ENCODE measurements at places on chromosomes 7 and 10.

- DNase-seq: no peak
Measured at GRCh38 chr10:30467651-30468338, 33.8 kb downstream of the MAP3K8 start.

GRCh38 chr7:30136117-30136731 is 1.4 kb downstream of the MTURN start:
- no peak for DNase-seq

- no peak for DNase-seq
Measured at GRCh38 chr10:101777619-101778145, 1.8 kb upstream of the FGF8 start.

GRCh38 chr7:135348493-135348892 is 114.9 kb downstream of the STRA8 start:
- DNase-seq: no peak

GRCh38 chr10:53479365-53479764 is 706.8 kb upstream of the MBL2 start:
- no peak for DNase-seq

DNA sequence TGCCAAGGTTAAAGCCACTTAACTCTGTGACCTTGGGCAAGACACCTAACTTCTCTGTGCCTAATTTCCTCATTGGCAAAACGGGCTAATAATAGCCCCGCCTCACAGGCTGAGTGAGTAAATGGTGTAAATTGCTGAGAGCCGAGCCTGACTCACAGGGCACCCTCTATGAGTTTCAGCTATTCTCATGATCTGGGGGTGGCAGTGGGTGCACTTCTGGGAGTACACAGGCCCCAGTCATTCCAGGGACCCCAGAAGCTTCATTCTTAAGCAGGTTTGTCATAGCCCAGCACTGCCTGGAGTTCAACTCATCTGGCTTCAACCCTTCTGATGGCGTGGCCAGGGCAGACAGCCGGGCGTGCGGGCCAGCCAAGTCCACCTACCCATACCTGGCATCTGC is 137.2 kb downstream of the GRID1 start:
- no peak for DNase-seq

GRCh38 chr7:28479507-28479947 is 67.2 kb downstream of the CREB5 start:
- no peak for DNase-seq

DNA sequence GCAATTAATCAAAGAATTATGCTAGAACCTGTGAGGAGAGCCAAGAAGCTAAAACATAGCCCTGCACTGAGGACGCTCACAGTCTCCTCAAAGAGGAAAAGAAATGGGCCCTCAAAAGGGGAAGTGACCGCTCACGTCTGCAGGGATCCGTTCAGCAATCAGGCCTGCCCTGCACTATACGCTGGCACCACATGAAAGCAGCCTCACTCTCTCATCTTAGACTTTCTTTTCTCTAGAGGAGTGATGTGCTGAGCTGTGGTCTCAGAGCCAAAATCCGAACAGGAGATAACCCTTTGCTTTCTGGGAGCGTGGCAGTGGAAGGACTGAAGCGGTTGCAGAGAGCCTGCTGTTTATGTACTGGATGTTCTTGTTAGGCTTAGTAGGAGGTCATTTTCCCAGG is 6.3 kb upstream of the IL2RA start:
- no peak for DNase-seq

DNA sequence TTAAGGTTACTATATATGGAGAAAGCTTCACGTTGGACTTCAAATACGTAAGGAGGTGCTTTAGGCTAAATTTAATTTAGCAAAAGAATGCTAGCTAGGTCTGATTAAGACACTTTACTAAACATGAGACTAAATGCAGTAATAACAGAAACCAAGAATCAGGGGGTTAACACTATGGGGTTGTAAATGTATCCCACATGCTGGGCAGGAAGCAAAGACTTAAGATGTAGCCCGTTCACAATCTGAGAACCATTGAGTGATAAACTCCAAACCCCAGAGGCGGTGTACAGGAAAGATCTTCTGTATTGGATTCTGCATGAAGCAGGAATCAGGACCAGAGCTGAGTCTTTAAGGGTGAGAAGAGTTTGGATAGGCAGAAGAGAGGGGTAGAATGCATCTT is 60.4 kb downstream of the FZD1 start:
- DNase-seq: no peak

- no peak for DNase-seq
Measured at GRCh38 chr10:119409906-119410305, 132.6 kb downstream of the RGS10 start.
